ENCODE measurements at places on chromosomes 7 and 10.

DNA sequence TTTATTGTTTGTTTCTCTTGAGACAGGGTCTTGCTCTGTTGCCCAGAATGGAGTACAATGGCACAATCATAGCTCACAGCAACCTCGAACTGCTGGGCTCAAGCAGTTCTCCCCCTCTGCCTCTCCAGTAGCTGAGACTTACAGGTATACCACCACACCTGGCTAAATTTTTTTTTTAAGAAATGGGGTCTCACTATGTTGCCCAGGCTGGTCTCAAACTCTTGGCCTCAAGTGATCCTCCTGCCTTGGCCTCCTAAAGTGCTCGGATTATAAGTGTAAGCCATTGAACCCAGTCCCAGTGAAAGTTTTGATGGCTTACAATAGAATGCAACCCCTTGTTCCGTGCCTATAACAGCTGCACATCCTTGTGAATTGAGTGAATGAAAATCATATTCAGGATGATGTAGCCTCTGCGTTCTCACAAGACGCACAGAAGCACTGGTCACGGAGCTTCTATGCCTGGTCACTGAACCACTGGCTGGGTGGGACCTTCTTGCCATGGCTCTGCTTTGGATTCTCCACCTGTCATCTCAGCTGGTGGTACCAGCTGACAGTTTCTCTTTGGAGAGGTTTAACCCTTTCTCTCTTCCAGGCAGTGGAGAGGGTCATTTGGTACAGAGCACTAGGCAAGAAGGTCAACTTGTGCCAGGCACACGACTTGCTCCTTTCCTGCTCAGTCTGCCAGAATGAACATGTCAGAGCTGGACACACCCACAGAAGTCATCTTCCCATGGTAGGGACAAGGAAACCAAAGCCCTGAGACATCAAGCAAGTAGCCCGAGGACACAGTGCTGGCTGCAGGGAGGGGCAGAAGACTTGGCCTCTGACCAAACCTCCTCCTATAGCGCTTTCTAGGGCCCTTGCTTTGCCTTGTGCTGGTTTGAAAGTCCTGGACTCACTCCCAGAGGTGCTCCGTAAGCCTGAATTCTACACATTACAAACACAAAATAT, 89.6 kb downstream of the ATXN7L1 start:
- no peak for DNase-seq

- DNase-seq = no peak
Observed at GRCh38 chr7:110975486-110975885, 115.4 kb upstream of the LRRN3 start.

GRCh38 chr10:70070834-70071233, 18.2 kb downstream of the MACROH2A2 start:
- no peak for DNase-seq

- no peak for DNase-seq
Observed at GRCh38 chr7:143048827-143049226, 3.3 kb upstream of the OR6V1 start.

GRCh38 chr10:72719941-72720592, 28.1 kb downstream of the MCU start:
- no peak for DNase-seq

DNA sequence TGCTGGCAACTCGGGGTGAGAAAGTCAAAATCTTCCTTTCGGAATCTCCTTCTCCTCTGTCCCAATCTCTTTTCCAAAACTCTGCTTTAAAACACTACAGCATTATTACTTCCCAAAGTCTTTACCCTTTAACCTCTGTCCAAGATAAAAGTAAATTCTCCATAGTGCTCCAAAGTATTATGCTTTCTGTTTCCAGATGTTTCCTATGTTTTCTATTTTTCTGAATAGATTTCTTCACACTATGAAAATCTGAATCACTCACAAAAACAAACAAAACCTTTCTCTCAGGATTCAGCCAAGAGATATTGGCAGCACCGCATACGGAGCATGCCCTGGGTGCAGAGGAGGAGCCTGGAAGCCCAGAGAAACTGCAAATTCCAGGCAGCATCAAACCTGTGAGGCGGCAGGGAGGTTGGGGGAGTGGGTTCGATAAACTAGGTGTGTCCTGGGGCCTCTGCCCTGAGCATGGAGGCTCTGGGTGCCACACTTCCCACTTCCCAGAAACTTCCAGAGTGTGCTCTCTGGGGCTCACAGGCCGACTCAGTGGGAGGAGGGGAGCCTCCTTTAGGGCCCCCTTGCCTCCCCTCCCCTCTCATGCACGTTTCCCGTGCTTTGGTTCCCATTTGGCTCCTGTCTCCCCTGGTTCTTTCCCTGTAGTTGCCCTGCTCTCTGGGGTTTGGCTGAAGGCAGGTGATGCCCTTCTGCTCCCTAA, 35.6 kb downstream of the VIPR2 start:
- DNase-seq = no peak

DNA sequence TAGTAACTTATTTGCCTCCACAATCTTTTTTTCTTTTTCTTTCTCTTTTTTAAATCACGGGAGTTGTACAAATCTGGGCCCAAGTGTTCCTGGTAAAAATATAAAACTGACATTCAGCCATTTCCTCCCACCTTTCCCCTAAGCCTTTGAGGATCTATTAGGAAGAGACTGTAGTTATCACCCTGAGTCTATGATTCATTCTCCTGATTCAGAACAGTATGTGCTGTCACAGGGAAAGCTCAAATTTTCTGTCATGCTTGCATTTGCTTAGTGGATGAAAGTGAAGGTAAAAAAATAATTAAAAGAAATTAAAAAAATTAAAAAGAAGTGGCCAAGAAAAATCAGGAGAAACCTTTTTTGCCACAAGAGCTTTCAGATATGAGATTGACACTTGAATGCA, 71.7 kb downstream of the KIF20B start:
- DNase-seq = no peak

- DNase-seq = no peak
Observed at GRCh38 chr7:35185908-35186731, 67.8 kb downstream of the TBX20 start.

DNA sequence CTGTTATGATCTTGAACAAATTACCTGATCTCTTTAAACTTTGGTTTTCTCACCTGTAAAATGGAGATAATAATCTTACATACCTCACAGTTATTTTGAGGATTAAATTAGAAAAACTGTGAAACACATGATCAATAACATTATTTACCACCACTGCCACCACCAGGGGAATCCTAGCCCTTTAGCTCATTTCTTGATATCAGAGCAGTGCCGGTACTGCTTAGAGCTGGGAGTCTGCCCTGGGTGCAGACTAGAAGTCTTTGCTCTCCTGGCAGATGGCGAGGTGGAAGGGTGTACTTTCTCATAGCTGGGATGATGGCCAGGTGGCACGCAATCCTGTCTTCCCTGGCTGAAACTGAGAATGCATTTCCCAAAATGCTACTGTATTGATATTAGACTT, 12.7 kb upstream of the EFCAB10 start:
- no peak for DNase-seq

DNA sequence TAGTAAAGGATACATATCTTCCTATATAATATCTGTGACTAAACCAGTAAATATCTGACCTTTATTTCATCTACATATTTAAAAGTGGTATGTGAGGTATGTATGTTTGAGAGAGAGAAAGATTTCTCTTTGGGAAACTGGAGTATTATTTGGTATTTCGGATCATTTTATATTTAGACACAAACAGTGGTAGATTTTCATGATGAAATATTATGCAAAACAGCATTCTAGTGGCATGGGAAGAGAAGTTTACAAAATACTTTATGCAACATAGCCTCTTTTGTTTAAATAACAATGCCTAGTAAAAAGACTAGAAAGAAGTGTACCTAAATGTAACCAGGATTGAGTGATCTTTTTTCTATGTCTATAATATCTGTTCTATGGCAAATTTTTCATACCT, 98.6 kb upstream of the TMEM168 start:
- no peak for DNase-seq

DNA sequence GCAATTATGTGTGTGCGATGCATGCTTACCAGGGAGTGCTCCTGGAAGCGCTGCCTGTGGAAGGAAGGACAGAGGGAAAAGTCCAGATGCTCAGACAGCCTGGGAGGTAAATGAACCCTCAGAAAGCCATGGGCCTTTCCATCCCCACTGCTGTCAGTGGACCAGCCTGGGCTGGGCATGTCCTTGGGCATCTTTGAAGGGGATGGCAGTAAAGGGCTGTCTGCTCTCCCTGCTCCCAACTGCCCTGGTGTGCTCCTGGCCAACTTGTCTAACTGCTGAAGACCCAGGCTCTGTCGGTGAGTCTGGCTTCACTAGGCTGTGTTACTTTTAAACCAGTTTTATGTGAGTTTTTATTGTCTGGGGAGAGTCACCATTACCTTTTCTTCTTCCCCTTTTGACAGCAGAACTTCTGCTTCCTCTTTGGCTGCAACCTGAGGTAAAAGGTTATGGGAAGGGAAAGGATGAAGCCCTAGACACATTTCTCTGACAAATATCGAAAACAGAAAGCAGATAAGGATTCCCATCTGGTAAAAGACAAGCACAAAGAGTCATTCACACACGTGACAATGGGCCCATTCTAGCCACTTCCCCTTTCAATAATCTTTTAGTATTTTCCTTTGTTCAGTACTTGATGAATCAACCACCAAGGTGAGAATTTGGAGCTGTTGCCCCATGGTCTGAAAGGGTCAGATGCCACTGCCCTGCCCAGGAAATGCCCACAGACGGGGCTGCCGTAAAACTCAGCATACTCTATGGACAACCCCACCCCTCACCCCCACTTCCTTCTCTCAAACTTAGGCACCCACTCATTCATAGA, 27.6 kb upstream of the PIK3AP1 start:
- DNase-seq = no peak

DNA sequence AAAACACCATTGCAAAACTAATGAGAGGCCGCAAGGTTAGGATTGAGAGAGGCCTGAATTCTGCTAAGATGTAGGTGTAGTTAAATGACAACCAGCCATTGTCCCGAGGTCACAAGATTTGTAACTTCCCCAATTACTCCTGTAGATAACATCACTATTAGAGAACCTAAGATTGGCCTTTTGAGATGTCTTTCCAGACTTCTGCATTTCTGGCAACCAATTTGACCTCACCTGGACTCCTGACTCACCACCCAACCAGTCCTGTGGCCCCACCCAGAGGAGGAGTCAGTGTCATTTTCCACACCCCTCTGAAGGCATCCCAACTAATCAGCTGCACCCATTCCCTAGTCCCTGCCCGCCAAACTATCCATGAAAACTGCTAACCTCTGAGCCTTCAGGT, 115.7 kb downstream of the PRKAG2 start:
- DNase-seq = no peak

- DNase-seq = no peak
Observed at GRCh38 chr10:92052088-92052487, 128.5 kb downstream of the BTAF1 start.

GRCh38 chr10:24307116-24307515, 98.2 kb downstream of the KIAA1217 start:
- no peak for DNase-seq

All from AG04449 (cell line).